ENCODE measurements at places on chromosomes 4 and X.

- no peak for DNase-seq
Measured at GRCh38 chr4:7989654-7990053, 50.0 kb upstream of the AFAP1 start.

DNA sequence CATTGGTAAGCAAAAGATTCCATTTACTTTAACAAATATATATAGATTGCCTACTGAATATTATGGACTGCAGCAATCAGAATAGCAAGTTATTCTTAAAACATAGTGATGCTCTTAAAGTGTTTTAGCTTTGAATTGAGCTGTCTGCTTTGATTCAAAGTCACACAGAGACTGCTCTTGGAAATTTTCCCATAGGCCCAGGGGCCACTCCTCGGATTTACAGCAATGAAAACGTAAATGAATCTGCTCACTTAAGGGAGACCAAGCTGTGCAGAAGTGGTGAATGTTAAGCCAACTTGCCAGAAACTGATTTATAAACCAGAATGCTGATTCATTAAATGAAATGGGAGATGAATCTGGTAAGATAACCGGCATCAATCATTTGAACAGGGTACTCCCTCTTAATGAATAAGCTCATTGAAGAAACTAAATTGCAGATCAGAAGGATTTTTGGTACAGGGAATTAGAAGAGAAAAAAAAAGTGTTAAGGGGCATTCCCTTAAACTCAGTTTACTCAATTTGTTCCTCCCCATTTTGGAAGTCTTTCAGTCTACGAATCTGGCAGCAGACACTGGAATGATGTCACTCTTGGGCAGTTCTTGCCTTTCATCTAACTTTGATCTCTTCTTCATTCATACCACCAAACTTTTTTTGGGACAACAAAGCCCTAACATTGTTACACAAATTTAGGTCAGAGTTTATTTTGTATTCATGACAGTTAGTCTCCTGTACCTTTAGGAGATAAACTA is 363.3 kb upstream of the MAGEB2 start:
- DNase-seq = no peak

DNA sequence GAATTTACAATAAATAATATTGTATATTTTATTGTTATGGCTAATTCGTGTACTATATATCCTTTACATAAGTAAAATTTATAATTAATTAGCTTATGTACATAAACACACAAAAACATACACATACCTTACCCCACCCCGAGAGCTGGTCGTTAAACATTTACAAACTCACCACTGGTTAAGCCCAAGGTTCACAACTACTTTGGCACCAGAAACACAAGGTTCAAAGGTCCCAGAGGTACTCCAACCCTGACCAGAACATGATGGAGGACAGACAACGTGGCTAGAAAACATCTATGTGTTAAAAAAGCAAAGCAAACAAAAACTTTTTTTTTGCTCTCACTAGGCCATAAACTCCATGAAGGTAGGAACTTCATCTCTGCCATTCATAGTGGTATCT is 37.7 kb downstream of the SLC25A5 start:
- DNase-seq = no peak

GRCh38 chr4:72302981-72303704 is 265.9 kb downstream of the ADAMTS3 start:
- no peak for DNase-seq

GRCh38 chrX:12076046-12076445 is 62.2 kb upstream of the FRMPD4 start:
- DNase-seq = no peak

DNA sequence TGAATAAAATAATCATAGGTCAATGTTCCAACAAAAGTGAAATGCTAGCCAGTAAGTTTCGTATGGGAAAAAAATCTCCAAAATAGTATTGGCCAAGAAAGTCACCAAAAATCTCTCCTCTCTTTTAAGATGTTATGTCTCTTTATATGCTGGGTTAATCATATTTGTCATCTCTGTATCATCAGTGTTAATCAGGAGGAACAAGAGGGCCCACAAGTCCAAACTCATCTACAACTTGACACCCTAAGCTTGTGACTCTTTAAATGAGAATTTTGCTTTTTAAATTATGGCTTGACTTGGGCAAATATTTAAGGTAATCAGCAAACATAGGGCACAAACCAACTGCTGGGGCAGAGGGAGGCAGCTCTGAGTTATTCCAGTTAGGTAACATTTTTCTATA is 75.5 kb downstream of the AMMECR1 start:
- DNase-seq = no peak

- DNase-seq = peak; percentile 18
Measured at GRCh38 chrX:118807151-118808017, 16.2 kb upstream of the ZCCHC12 start.

DNA sequence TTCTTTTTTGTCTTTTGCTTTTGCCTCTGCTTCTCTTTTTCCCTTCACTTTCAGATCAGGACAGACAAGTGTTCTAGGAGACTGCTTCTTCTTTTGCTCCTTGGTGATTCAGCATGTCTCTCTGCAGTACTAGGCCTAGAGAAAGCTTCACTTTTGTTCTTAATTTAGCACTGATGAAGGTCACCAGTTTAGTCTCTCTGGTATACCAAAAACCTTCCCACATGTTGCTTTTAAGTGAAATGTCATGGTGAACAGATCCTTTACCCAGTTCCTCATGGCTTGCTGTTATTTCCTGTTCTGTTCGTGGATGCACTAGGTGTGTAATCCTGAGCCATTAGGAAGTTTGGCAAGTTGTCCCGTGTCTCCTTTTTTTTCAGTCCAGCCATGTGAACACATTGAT is 53.3 kb downstream of the NBDY start:
- no peak for DNase-seq

DNA sequence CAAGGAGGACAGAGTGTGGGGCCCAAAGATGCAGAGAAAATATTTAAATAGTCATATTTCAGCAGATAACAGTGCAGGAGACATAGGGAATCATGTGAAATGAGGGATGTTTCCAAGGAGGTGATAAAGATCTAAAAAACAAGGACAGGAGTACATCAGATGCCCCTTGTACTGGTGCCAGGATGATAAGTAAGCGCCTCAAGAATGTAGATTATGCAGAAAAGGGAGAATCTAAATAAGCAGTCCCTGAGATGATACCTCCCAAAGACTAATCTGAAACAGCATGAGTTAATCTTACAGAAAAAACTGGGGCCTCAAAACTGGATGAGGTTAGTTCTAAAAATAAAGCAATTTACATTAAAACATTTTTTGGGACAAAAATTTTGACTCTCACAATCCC is 136.1 kb upstream of the WDFY3 start:
- no peak for DNase-seq

DNA sequence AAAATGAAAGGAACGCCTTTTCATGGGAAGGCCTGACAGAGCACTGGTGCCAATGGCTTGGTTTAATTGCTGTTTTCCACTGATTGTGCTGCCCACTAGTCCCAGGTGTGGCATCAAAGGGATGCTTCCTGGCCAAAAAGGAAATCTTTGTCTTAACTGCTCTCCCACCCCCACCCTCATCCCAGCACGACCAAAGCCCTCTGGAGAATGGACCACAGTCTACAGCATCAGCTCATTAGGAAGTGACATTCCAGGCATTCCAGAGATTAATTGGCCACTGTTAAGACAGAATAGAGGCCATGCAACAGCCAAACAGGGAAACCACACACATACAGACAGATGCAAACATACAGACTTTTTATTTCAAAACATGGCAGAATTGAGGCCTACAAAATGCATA is 143.2 kb downstream of the LHFPL1 start:
- DNase-seq = no peak

DNA sequence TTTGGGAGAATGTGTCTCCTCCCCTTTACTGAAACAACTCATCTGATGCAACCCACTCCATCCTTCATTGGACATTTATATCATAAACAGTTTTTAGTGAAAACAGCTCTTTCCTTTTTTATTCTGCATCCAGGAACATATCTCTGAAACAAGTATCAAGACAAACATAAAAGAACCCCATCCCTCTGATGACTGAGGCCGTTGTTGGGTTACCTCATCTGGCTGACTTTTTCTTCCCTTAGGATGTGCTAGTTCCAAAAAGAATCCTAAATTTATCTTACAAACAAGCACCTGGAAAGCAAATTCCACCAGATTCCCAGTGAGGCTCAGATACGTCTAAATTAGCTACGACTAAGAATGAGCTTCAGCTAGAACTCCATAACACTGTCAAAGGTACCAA is 483.7 kb upstream of the INTU start:
- DNase-seq = no peak

DNA sequence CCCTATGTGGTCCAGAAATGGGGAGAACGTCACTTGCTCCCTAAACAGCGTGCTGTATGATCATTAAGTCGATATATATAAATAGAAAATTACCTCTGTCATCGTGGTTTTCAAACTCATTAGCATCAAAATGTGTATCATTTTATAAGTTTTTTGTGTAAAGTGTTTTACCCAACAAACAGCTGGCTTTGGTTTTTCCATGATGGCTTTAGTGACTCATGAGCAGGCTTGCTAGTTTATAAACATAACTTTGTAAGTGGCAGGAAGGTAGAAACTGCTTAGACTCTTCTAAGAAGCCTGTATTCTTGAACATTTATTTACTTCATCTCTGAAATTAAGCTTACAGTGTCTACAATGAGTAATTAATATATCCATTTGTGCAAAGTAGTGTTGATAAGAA is 108.4 kb upstream of the DIPK2B start:
- DNase-seq = no peak

DNA sequence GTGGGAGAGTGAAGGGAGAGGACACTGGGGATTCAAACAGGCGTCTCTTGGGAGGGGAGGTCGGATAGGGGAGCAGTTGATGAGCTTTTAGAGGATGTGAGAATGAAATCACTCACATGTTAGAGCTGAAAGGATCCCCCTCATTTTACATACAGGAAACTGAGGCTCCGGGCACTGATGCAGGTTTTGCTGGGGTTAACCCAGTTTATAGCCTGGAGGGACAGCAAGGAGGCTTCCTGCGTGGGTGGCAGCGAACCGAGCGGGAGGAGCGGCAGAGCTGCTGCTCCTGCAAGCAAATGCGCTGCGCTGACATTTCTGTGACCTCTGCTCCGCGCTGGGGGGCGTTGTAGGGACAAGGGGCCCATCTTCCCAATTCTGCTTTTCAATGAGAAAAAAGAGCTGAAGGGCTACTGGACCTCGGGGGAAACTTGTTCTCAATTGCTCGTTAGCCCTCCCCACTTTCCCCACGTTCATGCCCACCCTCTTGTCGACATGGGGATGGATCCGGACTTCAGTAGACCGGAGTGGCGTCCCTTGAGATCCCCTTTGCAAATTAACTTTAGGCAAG is 1.2 kb upstream of the NEUROG2 start:
- no peak for DNase-seq

GRCh38 chrX:150477371-150477770 is 91.0 kb upstream of the MTM1 start:
- no peak for DNase-seq

DNA sequence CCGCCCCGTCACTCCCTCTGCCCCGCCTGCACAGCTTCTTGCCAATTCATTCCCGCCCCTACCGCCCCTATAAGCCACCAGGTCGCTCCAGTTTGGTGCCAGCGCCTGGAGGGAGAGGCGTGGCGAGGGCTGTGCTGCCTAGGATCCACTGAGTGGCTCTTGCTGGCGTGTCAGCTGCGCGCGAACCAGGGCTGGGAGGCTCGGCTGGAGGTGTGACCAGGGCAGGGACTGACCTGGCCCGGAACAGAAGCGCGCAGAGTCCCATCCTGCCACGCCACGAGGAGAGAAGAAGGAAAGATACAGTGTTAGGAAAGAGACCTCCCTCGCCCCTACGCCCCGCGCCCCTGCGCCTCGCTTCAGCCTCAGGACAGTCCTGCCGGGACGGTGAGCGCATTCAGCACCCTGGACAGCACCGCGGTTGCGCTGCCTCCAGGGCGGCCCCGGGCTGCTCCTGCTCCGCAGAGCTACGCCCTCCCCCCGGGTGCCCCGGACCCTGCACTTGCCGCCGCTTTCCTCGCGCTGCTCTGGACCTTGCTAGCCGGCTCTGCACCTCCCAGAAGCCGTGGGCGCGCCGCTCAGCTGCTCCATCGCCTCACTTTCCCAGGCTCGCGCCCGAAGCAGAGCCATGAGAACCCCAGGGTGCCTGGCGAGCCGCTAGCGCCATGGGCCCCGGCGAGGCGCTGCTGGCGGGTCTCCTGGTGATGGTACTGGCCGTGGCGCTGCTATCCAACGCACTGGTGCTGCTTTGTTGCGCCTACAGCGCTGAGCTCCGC is at the start of gene GPR78:
Gene GPR78 (plus strand): TSS at position 72 of the 773 bp plus-strand sequence. CDS start 591 bp downstream, at position 663.
- no peak for DNase-seq

GRCh38 chrX:47143894-47144625 is 442 bp downstream of the NDUFB11 start:
- no peak for DNase-seq

DNA sequence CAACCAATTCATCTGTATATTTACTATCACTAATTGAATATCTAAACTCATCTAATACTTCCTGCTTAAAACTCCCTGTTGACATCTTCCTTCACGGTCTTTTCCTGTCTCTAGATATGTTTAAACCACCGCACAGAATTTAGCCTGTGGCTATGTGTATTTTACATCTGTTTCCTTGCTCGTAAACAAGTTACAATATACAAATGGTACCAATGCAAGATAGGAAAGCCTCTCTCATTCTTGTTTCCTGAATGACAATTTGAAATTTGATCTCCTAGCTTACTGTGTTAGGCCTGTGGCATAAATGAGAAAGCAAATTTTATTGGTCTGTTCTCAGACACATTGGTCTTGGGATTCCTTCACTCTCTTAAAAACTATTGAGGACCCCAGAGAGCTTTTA is 89.7 kb upstream of the PCDH7 start:
- DNase-seq = no peak

DNA sequence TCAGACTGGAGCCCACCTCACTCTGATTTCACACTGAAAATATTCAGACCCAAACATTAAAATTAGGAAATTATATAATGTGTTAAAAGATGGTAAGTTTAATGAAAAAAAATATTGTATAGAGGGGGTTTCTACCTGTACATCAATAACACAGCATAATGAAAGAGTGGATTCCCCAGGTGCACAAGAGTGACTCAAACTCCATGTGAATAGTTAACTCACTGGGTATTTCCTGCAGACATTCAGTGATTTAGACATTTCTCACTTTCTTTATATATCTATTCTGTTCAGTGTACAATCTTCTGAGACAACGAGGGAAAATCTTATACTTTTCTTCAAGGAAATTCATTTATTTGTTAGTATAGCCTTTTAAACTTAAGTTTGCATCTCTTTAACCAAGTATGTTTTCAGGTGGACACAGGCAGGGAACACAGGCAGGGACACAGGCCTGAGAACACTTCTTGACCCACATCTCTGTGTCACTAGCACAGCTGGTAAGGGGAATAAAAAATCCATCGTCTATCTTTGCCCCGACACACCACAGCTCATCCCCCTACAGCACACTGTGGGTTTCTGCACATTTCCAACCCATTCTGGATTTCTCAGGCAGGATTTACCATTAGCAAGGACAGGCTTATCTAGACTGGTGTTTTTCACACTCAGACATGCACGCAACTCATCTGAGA is 525.5 kb upstream of the BOD1L1 start:
- DNase-seq = no peak

DNA sequence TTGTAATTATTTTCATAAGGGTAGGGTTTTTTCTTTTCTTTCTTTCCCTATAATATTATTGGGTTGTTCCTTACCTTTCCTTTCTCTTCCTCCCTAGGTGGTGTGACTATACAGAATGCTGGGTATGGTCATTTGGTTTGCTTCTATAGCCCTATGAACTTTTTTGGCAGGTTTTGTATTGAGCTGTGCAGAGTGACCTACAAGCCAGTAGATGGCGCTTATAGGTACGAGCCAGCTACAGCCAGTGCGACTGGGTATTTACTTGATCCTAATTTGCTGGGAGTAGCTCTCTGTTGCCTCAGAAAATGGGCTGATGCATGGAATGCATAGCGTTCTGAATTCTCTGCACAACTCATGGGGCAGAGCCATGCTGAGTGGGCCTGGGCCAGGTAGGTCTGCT is 423.3 kb downstream of the MAGEE1 start:
- no peak for DNase-seq

- no peak for DNase-seq
Measured at GRCh38 chr4:57265831-57266582, 155.8 kb upstream of the IGFBP7 start.

Measured in SHP77 treated with DMSO at 0.1 percent for 48 hours (cell line).